NCI-H2081 treated with DMSO at 0.1 percent for 48 hours (cell line): ENCODE measurements at places on chromosomes 3 and 15.

DNA sequence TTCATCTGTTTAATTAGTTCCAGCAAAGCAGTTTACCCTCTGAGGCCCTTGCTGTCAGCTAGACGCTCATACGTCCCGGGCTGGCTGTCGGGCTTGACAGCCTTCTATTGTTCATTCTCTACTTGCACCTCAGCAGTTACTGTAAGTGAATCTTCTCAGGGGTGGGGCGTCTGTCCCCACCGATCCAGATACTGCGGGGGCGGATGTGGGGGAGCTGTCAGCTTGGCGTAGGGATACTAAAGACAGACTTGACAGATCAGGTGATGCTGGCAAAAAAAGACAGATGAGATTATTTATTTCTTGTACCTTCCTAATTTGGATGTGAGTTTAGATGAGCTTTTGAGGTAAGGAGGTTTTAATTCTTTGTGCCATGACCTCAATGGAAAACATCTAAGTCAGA lies 315.3 kb downstream of the NR2F2 start:
- no peak for DNase-seq

DNA sequence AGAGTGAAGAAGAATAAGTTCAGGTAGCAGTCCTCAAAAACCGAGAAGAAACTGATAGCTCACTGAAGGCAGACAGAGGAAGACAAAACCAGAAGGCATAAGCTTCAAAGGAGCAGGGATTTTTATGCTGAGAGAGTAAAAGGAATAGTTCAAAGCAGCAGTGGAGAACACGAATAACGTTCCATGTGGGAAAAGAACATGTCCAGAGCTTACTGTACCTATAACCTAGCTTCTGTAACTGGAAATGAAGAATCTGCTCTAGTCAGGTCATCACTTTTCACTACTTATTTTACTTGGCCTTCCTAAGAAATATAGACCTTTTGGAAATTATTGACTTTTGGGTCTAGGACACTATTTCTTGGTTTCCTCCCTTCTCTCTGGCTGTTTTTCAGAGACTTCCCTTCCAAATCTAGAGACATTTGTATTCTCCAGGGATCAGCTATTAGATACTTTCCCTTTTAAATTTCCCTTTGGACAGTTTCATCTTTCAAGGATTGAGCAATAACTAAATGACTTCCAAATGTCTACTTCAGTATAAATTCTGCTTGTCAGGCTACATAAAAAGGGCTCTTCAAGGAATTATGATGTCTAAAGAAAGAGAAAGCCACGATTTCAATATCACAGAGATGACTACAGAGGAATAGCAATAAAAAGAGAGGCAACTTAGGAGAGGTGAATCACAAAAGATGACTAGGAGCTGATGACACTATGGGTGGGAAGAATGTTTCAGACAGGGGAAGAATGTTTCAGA lies 46.7 kb downstream of the UBE3A start:
- DNase-seq: no peak

- DNase-seq: no peak
Observed at GRCh38 chr3:111767756-111768445, 91.2 kb upstream of the PHLDB2 start.

GRCh38 chr15:74726774-74727164 lies 1.4 kb upstream of the CYP1A1 start:
- DNase-seq: no peak

- no peak for DNase-seq
Observed at GRCh38 chr3:43879166-43879565, 188.4 kb downstream of the ABHD5 start.

DNA sequence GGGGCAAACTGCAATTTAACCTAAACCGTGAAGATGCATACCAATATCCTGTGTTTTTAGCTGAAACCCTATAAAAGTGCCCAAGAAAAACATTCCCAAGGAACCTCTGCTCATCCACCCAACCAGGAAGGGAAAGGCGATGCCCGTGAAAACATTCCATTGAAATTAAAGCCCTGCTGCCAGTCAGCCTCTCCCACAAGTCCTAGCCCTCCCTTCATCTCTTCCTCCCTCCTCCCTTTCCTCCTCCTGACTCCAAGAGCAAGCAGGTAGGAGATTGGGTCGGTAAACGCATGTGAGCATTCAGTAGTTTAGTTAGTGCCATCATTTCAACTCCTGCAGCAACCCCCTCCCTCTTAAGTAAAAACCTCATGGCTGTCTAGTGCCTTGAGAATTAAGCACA lies 27.7 kb downstream of the HES1 start:
- no peak for DNase-seq

DNA sequence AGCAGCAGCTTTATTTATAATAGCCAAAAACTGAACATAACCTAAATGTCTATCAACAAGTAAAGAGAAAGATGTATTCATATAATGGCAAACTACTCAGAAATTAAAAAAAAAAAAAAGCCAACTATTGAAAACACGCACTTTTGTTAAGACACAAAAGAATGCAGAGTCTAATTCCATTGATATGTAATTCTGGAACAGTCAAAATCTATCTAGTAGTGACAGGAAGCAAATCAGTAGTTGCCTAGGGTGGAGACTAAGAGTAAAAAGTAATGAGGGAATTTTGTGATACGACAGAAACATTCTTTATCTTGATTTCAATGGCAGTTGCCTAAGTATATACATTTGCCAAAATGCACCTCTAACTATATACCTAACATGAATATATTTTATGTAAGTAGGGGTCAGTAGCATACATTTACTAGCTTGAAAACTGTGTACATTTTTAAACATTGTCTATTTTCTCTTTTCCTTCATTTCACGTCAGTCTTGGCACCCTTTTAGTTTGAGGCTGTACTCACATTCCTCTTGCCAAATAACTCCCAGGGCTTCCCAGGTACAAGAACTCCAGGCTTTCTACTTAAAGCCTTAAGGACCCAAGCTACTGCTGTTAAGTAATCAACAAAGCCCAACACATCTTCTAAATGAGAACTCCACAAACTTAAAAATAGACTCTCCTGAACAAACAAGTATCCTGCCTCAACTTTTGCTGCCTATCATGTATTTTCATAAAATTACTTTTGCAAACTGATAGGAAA lies 54.7 kb downstream of the ADAM10 start:
- no peak for DNase-seq

GRCh38 chr15:41554343-41554742 lies 4.7 kb upstream of the TYRO3 start:
- no peak for DNase-seq

GRCh38 chr3:185149591-185149990 lies 3.3 kb downstream of the C3orf70 start:
- no peak for DNase-seq
